Foreskin fibroblast (primary cell): ENCODE measurements at places on chromosomes 4 and X.

- DNase-seq: no peak
Observed at GRCh38 chr4:41400296-41400695, 137.7 kb upstream of the LIMCH1 start.

DNA sequence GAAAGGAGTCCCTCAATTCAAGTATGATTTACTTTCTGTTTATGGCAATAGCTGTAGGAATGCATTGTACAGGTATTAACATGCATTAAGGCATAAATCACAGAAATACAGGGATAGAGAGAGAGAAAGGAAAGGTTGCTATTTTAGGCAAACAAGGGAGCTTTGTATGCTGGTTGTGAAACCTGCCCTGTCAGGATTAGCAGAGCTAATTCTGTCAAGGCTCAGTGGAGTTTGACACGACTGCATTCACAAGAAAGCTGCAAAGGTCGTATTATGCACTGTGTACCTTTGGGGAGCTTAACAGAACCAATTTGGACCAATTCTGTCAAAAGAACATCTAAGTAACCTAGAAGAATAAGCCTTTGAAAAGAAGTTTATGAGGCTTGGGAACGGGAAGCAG is 239.3 kb downstream of the GRIA2 start:
- no peak for DNase-seq

GRCh38 chr4:69617083-69617694 is 22.3 kb downstream of the UGT2A2 start:
- DNase-seq: no peak

DNA sequence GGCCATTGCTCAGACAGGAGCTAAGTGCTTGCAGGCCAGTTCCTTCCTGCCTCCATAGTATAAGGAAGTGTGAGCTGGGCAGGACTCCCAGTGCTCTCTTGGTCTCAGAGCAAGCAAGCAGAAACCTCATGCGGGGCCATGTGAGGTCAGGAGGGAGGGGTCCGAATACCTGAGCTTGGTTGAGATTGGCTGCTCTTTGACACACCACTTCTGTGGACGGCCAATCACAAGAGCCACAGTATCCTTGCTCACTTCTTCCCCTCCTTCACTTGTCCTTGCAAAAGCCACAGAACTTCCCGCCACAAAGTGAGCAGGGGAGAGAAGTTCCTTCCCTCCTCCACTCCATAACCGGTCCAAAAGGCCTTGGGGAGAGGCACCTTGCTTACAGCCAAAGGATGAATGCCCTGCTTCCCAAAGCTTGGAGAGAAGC is 56.7 kb downstream of the PRPS1 start:
- DNase-seq: peak; percentile 52

DNA sequence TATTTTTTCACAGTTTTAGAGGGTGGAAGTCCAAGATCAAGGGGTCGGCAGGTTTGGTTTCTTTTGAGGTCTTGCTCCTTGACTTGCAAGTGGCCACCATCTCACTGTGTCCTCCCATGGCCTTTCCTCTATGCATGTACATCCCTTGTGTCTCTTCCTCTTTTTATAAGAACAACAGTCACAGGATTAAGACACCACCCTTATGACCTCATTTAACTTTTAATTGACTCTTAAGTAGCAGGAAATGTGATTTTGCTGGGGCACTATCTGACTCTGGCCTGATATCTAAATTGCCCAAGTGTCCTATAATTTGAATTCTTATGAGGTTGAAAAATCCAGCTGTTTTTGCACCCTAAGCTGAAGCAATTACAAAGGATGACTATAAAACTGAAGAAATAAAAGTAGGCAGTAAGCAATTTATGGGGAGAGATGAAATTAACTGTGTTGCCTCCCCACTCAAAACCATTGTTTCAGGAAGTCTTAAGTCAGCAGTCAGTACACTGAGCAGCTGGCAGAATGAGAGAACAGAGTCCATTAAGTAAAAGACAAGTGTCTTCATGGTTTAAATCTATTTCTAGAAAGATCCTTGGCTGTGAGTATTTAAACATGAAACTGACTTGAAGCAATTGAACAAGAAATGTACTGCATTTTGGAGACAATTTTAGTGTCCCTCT is 601.3 kb downstream of the SPRY1 start:
- DNase-seq: no peak

GRCh38 chr4:152591396-152591795 is 55.5 kb upstream of the FBXW7 start:
- DNase-seq: peak; percentile 50

DNA sequence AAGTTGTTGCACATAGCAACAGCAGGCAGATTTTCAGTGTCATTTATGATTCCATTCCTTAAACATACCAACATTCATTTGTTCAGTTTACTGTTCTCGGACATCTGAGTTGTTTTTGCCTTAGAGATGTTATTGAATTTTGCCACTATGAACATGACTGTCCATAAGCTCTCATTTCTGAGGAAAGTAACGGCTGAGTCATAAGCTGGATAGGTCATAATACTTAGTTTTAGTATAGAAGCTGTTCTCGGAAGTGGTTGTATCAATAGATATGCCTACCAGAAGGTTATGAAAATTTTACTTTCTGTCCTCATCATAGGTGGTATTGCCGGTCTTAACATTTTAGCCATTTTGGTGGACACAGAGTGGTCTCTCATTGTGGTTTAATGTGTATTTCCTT is 157.1 kb upstream of the CLNK start:
- no peak for DNase-seq

DNA sequence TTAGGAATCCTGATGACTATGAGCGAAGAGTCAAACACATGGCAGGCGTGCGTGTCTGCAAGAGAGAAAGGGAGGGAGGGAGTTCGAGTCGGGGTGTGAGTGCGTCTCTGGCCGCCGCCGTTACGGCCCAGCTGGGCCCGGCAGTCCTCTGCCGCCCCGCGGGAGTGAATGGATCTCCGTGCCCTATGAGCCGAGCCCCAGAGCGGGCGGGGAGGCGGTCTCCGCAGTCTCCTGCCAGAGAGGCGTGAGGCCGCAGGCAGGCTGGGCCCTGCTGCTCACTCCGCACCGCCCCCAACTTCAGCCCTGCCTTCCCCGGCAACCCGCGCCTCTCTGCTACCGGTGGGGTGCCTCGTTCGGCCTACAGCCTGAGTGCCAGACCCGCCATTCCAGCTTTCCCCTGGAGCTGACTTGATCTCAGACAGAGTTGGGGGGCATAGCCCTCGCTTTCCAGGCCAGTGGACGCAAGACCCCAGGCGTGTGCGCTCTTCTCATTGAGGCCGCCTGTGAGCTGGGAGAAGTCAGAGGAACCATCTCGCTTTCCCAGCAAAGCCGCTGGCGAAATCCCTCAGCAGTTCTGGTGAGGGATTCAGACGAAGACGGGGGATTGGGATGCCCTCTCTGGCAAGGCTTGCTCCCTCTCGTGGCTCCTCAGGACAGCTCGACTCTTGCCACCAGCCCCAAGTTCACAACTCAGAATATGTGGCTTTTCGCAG is 1.4 kb downstream of the SLC16A2 start:
- peak; percentile 85 for DNase-seq
